Brain pericyte (primary cell): ENCODE measurements at places on chromosomes 5 and 9.
A peak's percentile ranks its signal among the peaks of the same experiment; 100 is the strongest.

- no peak for DNase-seq
Measured at GRCh38 chr9:126614455-126615244, 922 bp downstream of the LMX1B start.

DNA sequence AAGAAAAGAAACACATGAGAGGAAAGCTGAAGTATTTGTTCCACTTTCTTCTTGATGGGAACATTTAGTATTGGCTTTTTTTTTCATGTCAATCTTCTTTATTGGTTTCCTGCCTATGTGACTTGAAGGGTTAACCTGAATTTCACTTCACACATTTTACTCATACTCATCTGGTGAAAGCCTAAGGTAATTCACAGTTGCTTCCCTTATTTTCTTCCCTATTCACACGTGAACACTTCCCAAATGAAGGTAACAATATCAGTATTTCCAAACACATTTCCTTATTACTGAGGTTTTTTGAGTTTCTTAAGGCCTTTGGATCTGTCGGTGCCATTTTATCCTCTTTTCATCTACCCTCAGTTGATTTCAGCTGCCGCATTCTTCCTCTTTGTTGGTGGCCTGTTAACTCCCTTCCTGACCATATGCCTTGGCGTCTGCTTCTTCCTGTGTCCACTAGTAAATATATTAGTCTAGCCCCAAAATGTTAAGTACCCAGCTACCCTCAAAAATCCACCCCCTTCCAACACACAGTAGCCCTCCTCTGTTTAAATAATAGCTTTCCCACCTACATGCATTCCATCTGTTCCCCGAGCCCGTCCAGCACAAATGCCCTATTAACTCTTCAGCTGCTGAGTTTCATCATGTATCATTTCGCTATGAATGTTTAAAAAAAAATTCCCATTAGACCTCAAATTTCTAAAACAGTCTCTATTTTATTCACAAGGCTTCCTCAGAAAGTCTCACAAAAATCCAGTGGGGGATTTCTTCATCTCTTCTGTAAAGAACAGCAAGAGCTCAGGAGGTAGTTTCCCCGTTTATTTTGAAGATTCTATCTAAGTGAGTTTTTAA, 97.3 kb downstream of the USP20 start:
- DNase-seq = no peak

DNA sequence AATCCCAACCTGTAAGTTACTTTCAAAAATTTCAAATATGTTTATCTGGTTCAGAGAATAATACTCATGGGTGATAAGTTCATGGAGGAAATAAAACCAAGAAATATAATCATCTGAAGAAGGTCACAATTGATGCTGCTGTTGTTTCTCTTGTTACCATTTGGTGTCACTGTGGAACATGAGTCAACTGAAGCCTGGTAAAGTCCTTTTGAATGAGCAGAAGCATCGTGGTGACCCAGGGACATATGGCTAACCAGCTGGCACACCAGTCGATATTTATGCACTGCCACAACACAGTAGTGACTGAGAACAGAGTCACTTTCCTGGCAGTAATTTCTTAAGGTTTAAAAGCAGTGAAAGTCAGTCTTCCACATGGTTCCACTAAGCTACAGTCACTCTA, 612.9 kb upstream of the TLE4 start:
- DNase-seq = no peak

GRCh38 chr9:22975951-22976350, 529.3 kb downstream of the DMRTA1 start:
- no peak for DNase-seq

DNA sequence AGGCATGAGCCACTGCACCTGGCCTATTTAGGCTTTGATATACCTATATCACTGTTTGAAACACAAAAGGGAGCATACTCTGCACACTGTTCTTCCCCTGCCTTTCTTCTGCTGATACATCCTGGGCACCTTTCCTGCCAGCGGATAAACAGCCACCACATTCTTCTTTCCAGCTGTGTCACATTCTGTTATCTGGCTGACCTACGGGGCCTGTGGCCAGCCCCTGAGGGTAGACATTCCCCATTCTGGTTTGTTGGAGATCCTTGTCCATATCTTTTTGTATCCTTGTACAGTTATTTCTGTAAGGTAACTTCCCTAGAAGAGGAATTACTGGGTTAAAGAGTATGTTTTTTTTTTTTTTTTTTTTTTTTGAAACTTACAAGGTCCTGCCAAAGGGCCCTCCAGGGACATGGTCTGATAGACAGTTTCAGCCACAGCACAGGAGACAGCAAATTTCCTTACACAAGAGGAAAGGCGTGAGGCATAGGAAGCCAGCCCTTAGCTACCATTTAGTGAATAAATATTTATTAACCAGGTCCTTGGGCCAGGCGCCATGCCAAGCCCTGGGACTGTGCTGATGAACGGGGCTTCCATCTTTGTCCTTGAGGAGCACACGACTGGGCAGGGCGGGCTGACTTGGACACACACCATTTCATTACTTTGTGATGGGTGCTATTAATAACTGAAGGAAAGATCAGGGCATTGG, 57.8 kb downstream of the ERGIC1 start:
- no peak for DNase-seq

DNA sequence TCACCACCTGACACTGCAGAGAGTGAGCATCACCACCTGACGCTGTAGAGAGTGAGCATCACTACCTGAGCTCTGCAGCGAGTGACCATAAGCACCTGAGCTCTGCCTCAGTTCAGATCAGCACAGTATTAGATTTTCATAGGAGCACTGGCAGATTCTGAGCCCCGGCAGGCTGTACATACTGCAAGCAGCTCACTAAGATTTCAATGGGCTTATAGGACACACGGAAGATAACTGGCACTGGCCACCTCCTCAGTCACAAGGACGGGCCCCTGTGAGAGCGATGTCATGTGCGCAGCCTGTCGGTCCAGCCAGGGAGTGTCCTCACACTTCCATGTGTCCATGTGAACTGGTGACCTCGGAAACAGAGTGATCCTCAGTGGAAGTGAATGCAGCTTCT, 153.5 kb upstream of the IRX2 start:
- no peak for DNase-seq

DNA sequence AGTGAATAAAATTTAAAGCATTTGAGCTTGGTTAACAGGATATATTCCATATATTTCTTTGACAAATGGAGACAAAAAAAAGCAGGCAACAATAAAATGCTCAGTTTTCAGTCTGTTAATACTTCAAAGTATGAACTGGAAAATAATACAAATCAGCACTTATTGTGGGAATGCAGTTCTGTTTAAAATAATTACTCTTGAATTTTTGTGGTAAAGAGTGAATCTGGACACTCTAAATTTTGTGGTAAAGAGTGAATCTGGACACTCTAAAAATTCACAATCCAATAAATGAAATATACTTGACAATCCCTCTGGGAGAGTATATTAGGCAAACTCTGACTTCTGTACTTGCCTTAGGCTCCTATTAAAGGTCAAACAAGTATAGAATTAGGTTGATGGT, 141.9 kb upstream of the RASA1 start:
- DNase-seq = no peak

- DNase-seq = no peak
Measured at GRCh38 chr5:111928511-111928910, 171.5 kb upstream of the NREP start.

GRCh38 chr9:69012696-69013381, 1.1 kb downstream of the PRKACG start:
- no peak for DNase-seq

- DNase-seq = no peak
Measured at GRCh38 chr5:1754531-1755220, 45.0 kb downstream of the MRPL36 start.

GRCh38 chr5:12284604-12285003, 380.4 kb upstream of the CTNND2 start:
- DNase-seq = no peak

GRCh38 chr9:115391168-115391825, 273.3 kb upstream of the TNC start:
- DNase-seq = no peak

DNA sequence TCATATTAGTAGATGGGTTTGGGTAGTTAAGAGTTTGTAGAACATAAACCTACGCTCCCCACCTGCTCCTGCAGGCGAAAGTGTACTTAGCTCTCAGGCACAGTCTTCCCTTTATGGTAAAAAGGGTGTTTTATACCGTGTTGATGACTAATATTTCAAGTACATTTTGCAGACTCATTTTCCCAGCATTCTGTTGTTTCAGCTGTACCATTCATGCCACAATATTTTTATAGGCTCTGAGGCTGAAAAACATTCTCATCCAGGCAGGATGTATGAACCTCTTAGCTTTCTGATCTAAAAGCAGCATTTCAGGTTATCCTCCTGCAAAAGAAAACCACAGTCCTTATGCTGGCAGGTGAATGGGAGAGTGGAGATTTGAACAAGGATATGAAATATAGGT, 231.4 kb downstream of the NR2F1-AS1 start:
- DNase-seq = peak; percentile 88

DNA sequence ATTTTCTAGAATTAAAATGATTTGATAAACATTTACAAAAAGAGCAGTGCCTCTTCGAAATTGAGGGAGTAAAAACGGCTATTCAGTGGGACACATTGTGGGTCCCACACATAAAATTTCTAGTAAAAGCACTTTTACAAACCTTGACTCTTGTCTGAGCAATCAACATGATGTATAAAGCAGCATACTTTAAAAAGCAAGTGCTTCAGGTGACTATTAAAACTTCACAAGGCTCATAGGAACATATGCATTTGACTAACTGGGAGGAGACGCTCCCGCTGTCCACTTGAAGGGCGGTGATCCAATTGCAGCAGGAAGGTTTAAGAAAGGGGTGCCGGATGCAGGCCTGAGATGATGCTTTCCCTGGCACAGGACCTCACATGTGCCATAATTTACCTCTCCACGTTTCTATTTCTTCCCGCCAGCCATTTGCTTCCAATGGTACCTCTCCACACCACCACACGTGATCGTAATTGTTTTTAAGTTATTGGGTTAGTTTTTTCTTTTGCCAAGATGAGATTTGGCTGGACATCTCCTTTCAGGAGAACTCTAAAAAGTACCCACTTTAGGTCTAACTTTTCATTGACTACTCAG, 1.8 kb downstream of the MCTP1 start:
- DNase-seq = no peak

DNA sequence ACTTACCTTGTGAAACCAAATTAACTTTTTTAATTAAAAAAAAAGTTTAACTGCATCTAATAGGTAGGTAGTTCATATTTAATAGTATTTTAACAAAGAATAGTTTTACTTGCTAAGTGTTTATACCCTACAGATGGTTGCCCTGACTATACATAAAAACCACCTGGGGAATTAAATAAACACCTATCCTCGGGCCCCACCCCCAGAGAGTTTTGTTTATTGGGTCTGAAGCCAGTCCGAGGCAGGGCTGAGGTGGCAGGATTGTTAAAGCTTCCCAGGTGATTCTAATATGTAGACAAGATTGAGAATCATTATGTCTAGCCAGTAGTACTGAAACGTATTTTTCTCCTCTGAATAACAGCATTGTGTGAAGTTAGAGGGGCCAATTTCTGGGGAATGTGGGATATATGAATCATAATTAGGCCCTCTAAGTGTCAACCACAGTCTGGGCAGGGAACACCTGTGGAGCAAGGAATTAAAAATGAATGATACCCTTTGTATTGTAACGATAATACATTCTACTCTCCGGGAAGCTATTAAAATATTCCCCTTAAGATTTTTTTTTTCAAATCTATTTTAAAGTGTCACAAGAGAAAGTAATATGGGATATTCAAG, 5.6 kb upstream of the PAM start:
- DNase-seq = no peak

GRCh38 chr5:141524604-141525597, 36.0 kb downstream of the PCDHGC5 start:
- peak; percentile 94 for DNase-seq

GRCh38 chr5:174273325-174273724, 227.8 kb downstream of the NSG2 start:
- DNase-seq = no peak

DNA sequence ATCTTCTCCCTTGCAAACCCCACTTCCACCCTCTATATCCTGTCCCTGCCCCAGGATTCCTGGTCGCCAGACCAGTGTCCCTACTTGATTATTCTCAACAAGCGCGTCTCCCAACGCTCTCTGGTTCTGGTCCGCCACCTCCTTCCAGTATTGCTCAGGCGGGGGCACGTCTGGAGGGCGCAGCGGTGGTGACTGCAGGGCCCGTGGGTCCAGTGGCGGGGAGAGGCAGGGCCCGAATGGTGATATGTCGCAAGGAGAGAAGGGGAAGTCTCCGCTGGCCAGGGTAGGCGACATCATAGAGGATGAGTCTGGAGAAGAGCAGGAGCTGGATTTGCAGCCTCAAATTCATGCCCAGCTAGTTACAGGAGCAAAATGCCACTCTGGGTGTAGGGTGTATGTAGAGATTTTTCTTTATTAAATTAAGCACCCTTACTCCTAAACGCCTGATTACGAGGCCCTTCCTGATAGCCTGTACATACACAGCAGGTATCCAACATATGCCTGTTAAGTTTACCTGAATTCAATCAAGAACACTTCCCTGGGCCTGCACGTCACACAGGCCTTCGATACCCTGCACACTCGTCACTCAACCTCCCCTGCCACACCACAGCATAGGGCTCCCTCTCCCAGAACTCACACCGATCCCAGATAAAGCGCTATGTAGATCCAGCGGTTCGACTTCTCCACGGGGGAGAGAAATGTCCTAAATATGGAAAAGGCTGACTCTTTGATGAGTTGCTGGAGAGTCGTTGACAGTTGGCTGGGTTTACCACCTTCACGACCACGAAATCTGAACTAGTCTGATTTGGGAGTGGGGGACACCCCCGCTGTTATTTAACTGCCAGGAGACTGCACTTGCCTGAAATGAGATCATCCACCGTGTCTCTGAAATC, 4.8 kb downstream of the MCIDAS start:
- no peak for DNase-seq

DNA sequence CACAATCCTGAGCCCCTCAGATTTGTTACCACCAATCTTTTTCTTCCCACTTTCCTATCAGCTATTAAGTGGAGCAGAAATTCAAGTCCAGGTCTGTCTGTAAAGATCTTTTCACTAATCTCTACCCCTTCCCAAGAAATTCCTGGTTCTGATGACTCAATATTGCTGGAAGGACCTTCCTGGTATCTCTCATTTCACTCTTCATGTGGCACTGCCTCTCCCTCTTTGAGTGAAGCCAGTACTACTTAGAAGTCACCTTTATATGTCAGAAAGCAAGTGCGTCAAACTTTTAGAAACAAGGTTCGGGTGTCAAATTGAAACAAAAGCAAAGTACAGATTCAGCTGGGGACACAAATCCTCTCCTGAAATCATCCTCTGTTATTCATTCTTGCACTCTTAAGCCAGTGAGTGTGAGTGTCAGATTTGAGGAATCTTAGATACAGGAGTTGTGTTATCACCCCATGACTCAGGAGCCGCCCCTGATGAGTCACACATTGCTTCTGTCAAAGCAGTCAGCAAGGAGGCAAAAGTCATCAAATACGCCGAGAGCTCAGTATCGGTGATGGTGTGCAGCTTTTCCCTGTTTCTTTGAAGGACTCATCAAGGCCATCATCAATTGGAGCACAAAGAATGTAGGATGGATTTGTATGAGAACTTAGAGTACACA, 313.0 kb downstream of the CETN3 start:
- DNase-seq = no peak
